ENCODE measurements at places on chromosomes 4 and X.

GRCh38 chr4:8461086-8461485, 20.5 kb downstream of the TRMT44 start:
- no peak for DNase-seq

DNA sequence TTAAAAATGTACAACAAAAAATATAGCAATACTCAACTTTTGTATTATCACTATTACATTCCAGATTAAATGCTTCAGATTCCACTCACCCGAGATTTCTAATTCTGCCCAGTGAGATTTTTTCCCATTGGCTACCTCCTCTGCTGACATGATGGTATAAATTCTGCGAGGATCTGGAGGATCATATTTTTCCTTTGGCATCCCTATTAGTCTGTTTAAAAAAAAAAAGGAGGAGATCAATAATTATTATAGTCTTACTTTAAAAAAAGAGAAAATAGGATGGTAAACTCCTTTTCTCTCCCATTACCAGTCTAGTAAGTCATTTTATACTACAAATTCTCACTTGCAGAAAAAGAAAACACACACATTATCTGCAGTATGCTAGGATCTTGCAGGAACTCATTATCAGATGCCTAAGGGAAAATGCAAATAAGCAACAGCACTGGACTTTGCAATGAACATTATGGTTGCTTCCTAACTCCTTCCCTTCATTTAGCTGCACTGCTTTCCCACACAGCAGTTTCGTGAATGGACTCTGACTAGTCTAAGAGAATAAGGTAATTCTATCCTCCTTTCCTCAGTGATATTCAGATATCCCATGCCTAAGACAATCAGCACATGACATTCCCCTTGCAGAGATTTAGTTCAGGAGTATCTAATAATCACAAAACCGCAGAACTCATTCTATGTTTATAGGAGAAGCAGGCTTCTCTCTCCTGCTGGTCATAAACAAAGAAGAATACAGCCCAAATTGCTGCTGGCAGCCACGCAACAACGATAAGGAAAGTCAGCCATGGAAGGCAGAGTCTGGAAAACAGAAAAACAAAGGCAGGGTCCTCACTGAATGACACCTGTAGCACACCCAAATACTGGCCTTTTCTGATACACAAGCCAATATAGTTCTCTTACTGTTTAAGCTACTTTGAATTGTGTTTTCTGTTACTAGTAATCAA, 42.7 kb downstream of the CNOT6L start:
- DNase-seq = no peak

GRCh38 chr4:123088501-123088900, 166.1 kb upstream of the NUDT6 start:
- DNase-seq = no peak

DNA sequence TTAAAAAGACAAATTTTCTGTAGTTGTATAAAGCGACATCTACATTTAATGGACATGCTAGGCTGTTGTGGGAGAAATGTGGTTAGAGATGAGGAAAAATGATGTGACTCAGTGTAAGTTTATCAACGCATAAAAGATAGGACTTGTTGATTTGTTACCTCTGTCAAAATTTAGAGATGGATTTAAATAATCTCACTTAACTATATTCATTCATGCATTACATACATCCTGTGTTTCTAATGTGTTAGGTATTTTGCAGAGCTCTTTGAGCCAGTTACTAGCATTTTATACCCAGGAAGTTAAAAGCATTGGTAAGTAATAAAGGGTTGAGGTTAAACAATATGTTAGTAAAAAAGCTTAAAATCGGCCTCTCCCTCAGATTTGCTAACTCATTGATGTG, 34.3 kb downstream of the METAP1 start:
- DNase-seq = no peak

DNA sequence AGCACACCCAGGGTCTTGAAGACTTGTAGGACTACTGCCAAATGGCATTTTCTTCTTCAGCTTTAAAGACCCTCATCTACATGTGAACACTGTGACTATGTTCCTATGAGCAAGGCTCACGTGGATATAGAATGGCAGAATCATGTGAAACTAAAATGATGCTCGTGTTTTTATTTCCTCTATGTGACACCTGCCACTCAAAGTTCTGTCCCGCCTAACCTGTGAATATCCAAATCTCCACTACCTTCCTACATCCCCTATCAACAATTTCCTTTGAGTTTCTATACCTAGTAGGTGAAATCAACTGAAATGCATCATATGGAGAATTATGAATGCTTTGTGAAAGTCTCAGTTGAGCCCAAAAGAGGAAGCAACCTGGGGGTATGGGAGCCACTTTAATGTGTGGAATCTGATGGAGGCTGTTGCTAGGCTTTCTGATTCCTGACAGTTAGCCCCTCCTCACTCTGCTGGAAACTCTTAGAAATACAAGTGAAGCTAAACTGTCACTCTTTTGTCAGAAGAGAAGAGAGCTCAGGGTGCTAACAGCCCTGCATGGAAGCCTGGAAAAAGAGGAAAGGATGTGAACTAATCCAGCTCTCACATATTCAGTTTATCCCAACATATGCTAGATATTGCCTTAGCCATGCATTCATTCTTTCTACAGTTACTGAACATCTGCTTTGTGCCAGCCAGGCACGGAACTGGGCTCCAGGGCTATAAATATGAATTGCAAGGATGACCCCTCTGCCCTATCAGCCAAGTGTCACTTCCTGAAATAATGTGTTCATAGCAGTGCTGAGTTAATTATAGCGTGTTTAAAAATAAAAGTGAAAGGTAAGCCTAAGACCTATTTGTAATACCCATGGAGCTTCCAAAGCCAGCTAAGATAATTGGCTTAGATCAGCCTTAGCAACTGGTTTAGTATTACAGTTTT, 11.0 kb downstream of the LHFPL1 start:
- no peak for DNase-seq

Measured in CD8-positive, alpha-beta memory T cell (primary cell).